Pericardium fibroblast (primary cell): ENCODE measurements at places on chromosomes 6 and 20. TPM values are rescaled to one million over a fixed set of nuclear protein-coding genes. Genes with fewer than 3 reads are reported as not detected.

The HLA-DQA1 gene
- total RNA-seq, result not detected in 2 replicates

The REM1 gene
- 1.1 and 4.1 TPM in 2 replicates for total RNA-seq

The COL20A1 gene
- not detected in 2 replicates for total RNA-seq

The RGS17 gene
- total RNA-seq, result 1.5 and 2.0 TPM in 2 replicates

The SLC17A3 gene
- not detected in 2 replicates for total RNA-seq
